Upper lobe of right lung (tissue), 1 donor: ENCODE measurements at places on chromosomes 13 and 19.

DNA sequence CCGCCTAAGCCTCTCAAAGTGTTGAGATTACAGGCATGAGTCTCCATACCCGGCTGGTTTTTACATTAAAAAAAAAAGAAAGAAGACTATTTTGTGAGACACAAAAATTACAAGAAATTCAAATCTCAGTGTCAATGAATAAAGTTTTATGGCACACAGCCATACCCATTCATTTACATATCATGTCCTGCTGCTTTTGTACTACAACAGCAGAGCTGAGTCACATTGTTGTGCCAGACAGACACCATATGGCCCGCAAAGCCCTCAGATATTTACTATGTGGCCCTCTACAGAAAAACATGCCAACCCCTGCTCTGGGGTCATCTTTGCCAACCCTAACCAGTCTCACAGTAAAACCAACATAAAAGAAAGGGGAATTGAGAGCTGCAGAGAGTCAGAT is 5.3 kb downstream of the SMIM7 start:
- DNase-seq, result no peak

DNA sequence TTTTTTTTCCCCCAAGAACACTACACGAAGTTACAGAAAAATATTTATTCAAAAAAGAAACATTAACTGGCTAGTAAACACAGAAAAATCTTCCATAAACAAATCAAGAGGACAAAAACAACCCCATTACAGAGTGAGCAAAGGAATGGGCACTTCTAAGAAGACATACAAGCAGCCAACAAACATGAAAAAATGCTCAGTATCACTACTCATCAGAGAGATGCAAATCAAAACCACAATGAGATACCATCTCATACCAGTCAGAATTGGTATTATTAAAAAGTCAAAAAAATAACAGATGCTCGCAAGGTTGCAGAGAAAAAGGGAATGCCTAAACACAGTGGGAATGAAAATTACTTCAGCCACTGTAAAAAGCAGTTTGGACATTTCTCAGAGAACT is 131.7 kb downstream of the UGGT2 start:
- DNase-seq, result no peak

DNA sequence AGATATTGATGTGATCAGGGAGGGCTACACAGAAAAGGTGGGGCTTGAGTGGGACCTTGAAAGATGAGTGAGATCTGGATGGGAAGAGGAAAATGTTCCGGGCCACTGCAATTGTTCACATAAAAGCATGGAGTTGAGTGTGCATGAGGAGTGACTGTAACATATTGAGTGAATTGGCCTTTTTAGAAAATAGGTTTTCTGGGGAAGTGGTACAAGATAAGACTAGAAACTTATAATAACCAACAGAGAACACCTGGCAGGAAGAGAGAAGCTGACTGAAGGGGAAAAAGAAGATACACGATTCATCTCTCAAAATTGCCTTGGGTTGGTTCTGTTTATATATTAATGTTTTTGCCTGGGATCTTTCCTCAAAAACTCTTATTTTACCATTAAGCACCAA is 32.2 kb downstream of the SLC10A2 start:
- no peak for DNase-seq

GRCh38 chr13:99559560-99559959 is 58.3 kb downstream of the TM9SF2 start:
- no peak for DNase-seq

GRCh38 chr13:72590091-72590740 is 137.2 kb downstream of the MZT1 start:
- no peak for DNase-seq

DNA sequence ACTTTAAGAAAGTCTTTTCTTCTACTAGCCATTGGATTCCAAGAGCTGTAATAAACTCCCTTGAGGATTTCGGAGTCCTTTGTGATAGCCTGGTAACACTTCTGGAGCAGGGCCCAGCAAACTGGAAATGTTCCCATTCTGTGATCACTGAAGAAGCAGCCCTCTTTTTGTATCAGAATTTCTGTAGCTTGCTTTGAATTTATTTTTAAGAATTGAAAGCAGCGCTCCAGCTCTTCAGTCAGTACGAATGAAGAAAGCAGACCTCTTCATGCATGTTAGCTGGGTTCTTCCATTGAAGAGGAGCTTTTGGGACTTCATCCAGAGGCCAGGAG is 141.5 kb downstream of the AKAP11 start:
- DNase-seq, result no peak

- no peak for DNase-seq
Observed at GRCh38 chr19:23286477-23286876, 36.3 kb upstream of the ZNF724 start.

DNA sequence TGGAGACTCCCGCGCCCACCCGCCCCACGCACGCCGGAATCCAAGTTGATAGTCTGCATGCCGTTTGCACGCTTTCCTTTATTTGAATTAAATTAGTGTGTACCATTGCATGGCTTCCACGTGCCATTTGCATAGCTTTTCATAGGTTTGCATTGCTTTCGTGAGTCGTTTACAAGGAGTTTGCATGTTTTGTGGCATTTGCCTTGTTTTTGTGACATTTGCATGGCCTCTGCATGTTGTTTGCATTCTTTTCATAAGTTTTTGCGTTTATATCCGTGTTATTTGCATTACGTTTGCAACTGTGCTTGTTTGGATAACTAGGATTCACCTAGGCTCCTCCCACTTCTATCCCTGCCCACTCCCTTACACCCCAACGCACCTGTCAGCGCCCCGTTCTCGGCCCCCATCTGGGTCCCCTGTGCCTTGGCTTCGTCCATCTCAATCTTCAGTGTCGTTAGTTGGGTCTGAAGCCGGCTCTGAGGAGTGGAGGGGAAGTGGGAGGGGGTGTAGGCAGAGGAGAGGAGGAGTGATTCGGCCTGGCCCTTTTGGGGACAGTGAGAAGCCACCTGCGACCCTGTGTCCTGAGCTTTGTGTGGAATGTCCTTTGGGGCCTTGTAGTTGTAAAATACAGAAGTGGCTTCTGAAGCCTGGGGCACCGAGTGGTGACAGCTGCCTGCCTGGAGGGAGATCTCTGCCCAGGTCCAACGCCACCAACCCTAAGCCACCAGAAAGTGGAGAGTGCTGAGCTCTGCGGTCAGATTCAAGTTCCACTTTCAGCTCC is 2.4 kb downstream of the CCDC194 start:
- DNase-seq, result no peak

GRCh38 chr13:40789275-40790153 is at the start of gene SLC25A15:
TSS of gene SLC25A15 (plus strand) at chr13:40789611. CDS start at chr13:40793227, 3,616 bp downstream.
- peak; percentile 95 for DNase-seq

DNA sequence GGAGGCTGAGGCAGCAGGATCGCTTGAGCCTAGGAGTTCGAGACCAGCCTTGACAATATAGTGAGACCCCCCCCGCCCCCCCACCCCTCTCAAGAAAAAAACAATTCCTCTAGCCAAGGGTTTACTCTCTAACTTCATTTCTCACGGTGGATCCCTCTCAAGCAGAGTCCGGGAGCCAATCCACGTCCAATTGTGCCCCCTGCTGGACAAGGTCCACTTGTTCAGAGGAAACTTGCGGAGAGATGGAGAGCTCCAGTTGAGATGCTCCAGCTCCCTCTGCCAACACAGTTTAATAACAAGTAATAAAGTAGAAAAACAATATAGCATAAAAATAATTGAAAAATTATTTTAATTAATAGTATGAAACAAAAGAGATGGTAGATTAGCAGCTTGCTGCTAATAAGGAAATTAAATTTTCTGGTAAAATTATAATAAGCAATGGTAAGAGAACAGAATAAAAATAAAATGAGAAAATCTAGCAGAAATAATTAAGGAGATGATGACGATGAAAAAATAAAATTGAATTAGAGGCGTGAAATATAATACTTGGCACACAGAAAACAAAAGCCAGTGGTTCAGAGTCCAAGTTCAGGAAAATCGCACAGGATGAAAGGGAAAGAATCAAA is 14.5 kb upstream of the SIGLEC14 start:
- no peak for DNase-seq

GRCh38 chr13:70662231-70662940 is 554.1 kb upstream of the KLHL1 start:
- DNase-seq, result no peak

DNA sequence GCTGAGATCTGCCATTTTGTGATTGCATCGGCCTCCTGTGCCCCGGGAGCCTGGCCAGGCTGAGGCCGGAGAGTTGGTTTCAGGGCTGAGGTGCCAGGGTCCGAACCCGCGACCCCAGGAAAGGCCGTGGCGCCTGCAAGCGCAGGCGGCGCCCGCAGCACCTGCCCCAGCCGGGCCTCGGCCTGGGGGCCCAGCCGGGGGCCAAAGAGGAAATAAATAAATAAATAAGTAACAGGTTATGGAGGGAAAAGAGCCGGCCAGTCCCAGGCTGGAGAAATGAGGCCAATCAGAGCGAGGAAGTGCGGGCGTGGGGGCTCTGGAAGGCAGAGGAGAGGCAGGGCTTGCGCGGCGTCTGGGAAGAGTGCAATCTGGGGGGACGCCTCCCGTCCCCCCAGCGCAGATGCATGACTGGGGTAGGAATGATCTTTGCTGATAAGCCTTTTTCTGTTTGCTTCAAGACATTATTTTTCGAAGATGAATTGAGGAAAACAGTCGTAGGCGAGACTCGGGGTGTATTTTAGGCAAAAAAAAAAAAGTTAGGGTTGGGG is 145.6 kb upstream of the ZNF536 start:
- no peak for DNase-seq

DNA sequence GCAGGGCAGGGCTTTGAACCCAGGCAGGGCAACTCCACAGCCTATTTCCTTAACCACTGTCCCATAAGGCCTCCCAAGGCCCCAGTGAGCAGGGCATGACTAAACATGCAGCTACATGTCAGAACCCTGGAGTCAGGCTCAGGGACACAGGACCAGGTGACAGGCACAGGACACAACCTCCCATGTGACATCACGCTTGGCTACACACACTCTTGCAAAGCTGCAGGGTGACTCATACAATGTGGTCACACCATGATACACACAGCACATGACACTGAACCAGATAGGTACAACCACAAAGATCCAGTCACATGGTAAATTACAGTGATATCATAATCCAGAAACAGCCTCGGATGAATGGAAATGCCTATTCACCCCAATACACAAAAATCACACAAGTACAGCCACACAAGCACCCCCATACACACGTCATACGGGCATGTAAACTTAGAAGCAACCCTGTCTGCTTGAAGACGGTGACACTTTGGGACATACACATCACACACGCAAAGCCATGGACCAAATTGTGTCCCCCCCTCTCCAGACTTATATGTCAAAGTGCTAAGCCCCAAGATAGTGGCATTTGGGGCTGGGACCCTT is 14.5 kb downstream of the KLK4 start:
- DNase-seq, result no peak

GRCh38 chr13:53422415-53422814 is 393.8 kb downstream of the OLFM4 start:
- DNase-seq, result no peak

DNA sequence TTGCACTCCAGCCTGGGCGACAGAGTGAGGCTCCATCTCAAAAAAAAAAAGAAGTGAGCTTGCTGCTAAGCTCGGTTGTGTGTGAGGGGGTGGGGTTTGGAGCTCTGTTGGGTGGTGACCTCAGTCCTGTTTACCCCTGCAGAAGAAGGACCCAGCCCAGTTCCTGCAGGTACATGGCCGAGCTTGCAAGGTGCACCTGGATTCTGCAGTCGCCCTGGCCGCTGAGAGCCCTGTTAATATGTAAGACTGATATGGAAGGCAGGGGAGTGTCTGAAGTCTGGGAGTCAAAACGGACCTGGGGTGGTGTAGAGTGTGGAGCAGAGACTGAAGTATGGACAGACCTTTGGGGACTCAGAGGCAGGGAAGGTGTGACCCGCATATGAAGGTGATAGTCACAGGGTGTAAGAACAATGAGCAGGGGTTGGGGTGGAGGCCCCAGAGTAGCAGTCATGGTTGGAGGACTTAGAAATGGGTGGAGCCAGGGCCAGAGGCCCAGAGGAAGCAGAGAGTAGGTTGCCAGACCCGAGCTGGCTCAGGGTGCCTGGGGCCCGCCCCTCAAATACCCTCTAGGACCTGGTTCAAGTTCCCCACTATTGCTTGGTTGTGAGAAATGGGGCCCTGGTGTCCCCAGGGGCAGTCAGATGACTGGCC is 13.2 kb downstream of the CLASRP start:
- DNase-seq, result no peak
